ENCODE measurements at places on chromosomes 7 and 10.

DNA sequence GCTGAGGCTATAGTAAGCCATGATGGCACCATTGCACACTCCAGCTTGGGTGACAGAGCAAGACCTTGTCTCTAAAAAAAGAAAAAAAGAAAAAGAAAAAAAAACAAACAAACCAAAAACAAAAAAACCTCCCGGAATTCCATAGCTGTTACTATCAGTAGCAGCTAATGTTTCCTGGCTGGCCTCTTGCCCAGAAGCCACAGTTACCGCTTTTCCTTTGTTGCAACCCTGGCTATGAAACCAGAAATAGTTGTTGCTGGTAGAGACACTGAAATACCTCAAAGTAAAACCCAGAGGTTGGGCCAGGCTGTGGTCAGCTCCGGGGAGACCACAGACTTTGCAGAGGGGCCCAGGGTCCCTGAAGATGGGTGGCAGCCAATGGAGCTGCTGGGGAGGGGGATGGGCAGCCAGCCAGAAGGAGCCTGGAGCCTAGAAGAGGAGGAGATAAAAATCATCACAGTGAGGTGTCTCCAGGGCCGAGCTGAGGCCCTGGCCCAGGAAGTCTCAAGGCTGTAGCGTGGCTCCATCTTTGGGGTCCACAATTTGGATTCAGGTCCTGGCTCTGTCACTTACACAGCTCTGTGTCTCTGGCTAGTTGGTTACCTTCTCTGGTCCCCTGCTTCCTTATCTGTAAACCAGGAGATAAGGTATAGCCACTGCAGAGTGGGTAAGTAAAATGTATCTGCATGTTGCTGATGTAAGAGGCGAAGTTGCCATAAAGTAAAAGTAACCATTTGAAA lies 3.4 kb upstream of the CHST12 start:
- peak; percentile 65 for DNase-seq

GRCh38 chr10:71965623-71966022 lies 1.4 kb downstream of the CHST3 start:
- DNase-seq: no peak

DNA sequence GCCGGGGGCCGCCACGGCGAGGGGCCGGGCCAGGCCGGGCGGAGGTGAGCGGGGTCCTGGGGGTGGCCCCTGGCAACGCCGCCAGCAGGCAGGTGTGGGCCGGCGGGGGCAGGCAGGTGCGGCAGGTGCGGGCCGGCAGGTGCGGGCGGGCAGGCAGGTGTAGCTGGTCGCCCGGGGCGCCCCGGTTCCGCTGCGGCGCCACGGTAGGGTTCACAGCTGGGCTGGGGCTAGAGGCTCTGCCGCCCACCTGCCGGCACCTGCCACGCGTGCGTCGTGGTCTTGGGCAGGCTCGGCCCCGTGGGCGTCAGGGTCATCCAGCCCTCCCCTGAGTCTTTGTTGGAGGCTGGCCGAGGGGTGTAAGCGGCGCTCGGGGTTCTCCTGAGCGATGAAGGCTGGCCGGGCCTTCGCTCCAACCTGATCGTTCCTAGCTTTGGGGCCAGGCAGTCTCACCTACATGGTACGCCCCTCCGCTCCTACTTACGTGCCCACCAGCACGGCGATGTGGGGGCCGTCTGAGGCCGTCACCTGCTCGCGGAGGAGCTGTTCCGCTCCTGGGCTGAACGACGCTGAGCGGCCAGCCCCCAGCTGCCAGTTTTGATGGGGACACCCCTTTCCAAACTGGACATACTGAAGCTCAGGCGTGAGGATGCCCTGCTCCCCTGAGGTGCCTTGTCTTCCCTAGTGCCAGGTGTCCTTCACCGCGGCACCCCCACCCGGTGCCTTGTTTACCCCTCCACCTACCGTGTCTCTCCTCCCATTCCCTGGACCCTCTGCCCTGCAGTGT lies 493 bp downstream of the ZMIZ2 start:
- peak; percentile 22 for DNase-seq

- DNase-seq: no peak
Observed at GRCh38 chr10:55668326-55668922, 692.6 kb downstream of the ZWINT start.

DNA sequence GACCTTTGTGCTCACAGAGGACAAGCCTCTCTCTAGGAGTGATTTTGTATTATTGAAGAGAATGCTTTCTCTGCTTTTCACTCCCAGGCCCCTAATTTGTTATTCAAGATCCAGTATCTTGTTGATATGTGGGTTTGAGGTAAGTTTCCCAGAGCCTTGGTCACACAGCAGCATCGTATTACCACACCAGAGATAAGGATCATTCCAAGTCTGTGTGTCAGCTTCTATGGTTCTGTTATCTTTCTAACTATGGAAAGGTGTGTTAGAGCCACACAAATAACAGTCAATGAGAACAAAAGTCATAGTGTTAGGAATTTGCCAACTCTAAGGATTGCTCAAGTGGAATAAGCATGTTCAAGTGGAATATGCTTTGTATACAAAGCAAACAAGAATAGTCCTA lies 1208.3 kb downstream of the GATA3 start:
- no peak for DNase-seq

DNA sequence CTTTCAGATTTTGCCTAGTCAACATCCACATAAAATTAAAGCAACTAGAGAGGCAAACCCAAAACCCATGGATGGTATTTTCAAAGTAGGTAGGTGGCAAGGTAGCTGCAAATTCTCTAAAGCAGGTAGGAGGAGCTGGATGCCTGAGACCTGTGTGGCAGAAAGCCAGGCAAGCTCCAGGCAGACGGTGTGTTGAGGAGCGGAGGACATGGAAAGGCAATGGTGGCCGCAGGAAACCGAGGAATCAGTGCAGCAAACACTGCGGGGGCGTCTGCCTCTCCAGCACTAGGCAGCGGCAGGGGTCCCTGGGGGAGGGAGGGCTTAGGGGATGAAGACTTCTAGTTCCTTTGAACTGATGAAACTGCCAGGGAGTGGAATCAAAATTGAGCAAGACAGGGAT lies 101.3 kb downstream of the GALNT11 start:
- no peak for DNase-seq

GRCh38 chr10:74490551-74490950 lies 335.8 kb upstream of the KAT6B start:
- no peak for DNase-seq

DNA sequence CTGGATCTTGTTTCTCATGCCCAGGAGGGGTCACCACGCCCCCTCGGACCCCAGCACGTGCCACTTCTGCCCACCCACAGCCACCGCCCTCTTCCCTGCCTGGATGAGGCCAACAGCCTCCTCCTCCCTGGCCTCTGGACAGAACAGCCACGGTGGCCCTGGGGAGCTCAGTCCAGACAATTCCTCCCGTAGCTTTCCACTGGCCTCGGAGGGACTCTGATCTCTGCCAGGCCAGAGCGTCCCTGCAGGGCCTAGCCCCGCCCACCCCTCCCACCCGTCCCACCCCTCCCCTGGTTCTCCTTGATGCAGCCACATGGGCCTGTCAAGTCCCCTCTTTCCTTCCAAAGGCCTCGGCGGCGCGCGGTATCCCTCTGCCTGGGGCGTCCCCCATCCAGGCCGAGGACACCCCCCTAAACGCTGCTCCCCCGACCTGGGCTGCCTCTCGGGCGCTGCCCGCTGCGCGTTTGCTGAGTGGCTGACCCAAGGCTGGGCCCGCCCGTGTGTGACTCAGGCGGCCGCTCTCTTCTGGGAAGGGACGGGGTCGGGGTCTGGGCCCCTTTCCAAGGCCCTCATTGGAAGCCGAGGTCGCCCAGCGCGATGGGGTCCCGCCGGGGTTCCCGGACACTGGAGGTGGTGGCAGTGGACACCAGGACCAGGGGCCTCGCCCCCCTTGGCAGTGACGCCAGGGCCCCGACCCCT lies 557 bp downstream of the TMEM120A start:
- peak; percentile 26 for DNase-seq

- DNase-seq: no peak
Observed at GRCh38 chr10:132456881-132457280, 59.9 kb downstream of the PWWP2B start.

DNA sequence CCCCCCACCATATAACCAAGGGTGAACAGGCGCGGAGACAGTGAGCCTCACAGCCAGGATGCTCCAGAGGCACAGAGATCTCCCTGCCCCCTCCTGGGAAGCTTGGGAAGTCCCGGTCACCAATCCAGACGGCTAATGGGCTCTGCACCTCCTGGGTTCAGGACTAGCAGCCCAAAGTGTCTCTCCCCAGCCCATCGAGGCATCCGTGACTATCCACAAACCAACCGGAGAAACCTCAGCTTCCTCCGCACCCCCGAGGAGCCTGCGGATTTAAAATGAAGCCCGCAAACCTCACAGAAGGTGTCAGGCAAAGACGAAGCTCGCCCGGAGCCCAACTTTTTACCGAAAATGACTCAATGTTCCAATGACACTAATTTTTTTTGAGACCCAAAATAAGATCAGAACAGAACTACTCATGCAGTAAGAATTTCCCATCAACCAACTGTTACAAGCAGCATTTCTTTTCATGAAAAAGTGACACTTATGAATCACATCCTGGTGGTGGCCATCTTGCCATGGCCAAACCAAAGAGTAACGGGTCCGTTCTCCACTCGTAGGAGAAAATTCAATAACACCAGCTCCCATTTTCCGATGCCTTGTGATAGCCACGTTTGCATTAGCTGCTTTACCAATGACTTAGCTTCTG lies 6.0 kb downstream of the PDGFA start:
- no peak for DNase-seq

GRCh38 chr7:45238806-45239205 lies 81.2 kb downstream of the RAMP3 start:
- no peak for DNase-seq

DNA sequence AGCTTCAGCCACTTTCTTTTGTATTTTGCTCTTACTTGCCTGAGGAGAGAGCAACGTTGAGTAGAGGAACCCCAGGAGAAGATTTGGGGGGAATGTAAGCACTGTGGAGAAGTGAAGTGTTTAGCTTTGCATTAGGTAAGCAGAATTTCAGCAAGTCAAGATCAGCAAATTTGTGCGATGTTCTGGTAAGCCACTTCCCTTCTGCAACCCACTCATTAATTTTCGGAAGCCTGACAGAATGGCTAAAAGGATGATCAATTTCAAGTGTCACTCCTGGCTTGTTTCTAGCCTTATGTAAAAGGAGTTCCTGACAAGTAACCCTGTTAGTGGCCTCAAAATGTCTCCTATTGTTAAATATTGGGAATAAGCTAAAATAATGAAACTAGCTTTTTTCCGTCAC lies 48.5 kb upstream of the NXPH1 start:
- DNase-seq: no peak

DNA sequence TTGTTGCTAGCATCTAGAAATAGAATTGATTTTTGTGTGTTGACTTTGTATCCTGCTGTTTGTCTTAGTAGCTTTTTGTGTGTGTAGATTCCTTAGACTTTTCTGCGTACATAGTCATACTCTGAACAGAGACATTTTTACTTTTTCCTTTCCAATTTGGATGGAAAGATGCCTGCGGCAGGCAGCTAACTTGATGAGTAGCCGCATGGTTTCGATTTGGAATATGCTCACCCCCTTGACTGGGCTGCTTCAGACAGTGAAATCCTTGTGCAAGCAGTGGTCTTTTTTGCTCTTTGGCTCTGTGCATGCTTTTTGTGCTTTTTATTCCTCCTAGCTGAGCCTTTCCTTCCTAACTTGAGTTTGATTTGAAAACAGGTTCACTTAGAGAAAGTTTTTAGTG lies 71.8 kb downstream of the HHEX start:
- no peak for DNase-seq
